Endodermal cell (in vitro differentiated cells): ENCODE measurements at places on chromosomes 2 and 18. TPM values are rescaled to one million over a fixed set of nuclear protein-coding genes. Genes with fewer than 3 reads are reported as not detected.

DNA sequence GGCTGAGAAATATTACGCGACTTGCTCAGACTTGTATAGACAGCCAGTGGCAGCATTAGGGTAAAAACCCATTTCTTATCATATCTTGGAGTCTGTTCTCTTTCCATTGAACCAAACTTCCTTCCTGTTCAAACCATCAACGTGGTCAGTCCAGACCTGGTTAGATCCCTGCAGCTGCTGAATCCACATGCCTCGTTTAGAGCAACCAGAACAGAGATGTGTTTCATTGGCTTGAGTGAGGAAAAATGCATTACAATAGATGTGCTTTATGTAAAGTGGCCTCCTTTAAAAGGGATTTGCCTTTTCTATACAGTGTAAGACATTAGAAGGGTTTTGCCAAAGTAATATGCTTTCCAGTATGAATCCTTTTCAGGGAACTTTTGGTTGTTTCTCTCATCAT lies 232.4 kb downstream of the MEIS1 start:
- peaks cover 46% of the 10 kb centered on the region for H3K27me3 ChIP-seq
- DNase-seq: no peak
- no peak overlapping the region for H3K4me3 ChIP-seq
- H3K27ac ChIP-seq: no peak overlapping the region
- H3K4me1 ChIP-seq: no peaks in the 10 kb centered on the region
- H3K36me3 ChIP-seq: no peaks in the 10 kb centered on the region

DNA sequence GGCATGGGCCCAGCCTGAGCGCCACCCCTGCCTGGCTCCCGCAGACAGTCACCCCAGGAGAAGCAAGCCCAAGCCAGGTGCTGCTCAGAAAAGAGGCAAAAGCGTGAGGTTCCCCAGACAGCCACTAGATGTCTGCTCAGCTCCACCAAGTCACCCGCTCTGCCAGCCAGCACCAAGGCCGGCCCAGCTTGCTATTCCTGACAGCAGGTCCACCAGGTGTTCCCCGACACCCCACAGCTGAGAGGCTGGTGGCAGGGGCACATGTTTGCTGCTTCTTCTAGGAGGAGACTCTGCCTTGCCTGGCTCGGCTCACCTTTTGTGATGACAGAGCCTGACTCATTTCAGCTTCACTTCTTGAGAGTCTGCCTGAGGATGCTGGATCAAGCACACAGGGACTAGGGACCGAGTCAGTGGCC lies 206.7 kb downstream of the MGAT5 start:
- peak; percentile 95 for DNase-seq
- H3K27ac ChIP-seq: peak overlapping the region; percentile 32
- H3K4me1 ChIP-seq: no peaks in the 10 kb centered on the region
- no peaks in the 10 kb centered on the region for H3K36me3 ChIP-seq
- no peaks in the 10 kb centered on the region for H3K27me3 ChIP-seq
- H3K4me3 ChIP-seq: no peak overlapping the region

GRCh38 chr2:128879161-128879560 lies 560.5 kb upstream of the HS6ST1 start:
- DNase-seq: peak; percentile 78
- no peaks in the 10 kb centered on the region for H3K27me3 ChIP-seq
- H3K4me1 ChIP-seq: no peaks in the 10 kb centered on the region
- H3K27ac ChIP-seq: peak overlapping the region; percentile 24
- no peaks in the 10 kb centered on the region for H3K36me3 ChIP-seq

DNA sequence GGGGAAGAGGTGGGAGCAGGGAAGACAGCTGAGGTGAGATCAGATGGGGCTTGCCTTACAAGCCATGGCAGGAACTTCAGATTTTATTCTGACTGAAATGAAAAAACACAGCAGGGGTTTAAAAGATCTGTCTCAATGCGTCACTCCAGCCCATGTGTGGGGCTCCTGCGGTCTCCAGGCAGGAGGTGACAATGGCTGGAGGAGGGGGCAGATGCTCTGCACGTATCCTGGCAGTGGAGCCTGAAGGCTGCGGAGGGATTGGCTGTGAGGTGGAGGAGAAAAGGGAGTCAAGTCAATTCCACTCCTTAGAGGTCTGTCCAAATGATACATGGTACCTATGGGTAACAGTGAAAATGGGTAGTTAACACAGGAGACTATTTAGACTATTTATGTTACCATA lies 40.5 kb upstream of the KIDINS220 start:
- H3K27me3 ChIP-seq: no peaks in the 10 kb centered on the region
- no peak overlapping the region for H3K4me3 ChIP-seq
- H3K36me3 ChIP-seq: peaks cover 27% of the 10 kb centered on the region
- no peaks in the 10 kb centered on the region for H3K4me1 ChIP-seq
- peak overlapping the region; percentile 49 for H3K27ac ChIP-seq

- H3K27me3 ChIP-seq: no peaks in the 10 kb centered on the region
- H3K27ac ChIP-seq: no peak overlapping the region
- H3K4me1 ChIP-seq: no peaks in the 10 kb centered on the region
- no peak overlapping the region for H3K4me3 ChIP-seq
Measured at GRCh38 chr18:7370375-7370774, 139.5 kb downstream of the LRRC30 start.

DNA sequence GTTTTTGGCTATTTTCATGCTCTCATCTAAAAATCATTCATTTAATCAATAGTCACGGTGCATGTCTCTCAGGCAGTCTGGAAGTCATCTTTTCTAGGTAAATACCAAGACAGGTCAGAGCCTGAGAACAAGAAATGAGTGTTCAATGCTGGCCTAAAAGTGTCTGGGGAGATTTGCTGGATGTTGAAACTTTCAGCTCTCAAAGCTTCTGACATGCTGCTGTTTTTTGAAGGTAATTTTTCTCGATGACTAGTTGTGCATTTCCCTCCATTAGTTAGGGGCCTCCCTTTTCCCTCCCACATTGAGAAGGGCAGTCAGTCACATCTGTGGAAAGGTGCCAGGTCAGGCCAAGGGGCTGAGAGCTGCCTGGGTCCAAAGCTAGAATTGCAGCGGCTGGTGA lies 115.6 kb downstream of the LPIN1 start:
- H3K4me1 ChIP-seq: no peaks in the 10 kb centered on the region
- peak; percentile 3 for DNase-seq
- no peaks in the 10 kb centered on the region for H3K36me3 ChIP-seq
- H3K27me3 ChIP-seq: no peaks in the 10 kb centered on the region
- no peak overlapping the region for H3K4me3 ChIP-seq

DNA sequence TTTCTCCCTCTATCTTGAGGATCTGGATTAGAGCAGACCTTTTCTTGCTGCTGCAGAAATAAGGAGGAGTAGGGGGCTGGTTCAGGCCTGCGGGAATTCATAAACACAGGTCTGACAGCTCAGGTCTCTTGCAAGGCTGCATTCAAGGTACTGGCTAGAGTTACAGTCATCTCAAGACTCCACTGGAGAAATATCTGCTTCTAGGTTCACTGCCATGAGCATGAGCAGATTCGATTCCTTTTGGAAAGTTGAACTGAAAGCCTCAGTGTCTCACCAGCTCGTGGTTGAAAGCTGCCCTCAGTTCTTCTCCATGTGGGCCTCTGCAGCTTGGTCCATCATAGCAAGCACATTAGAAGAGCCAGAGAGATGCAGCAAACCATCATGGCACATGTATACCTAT lies 124.4 kb upstream of the SETBP1 start:
- H3K36me3 ChIP-seq: no peaks in the 10 kb centered on the region
- H3K27me3 ChIP-seq: no peaks in the 10 kb centered on the region
- peaks cover 12% of the 10 kb centered on the region for H3K4me1 ChIP-seq
- no peak for DNase-seq

- H3K4me1 ChIP-seq: no peaks in the 10 kb centered on the region
- DNase-seq: no peak
- H3K36me3 ChIP-seq: no peaks in the 10 kb centered on the region
Measured at GRCh38 chr2:195823206-195823605, 166.2 kb downstream of the SLC39A10 start.

DNA sequence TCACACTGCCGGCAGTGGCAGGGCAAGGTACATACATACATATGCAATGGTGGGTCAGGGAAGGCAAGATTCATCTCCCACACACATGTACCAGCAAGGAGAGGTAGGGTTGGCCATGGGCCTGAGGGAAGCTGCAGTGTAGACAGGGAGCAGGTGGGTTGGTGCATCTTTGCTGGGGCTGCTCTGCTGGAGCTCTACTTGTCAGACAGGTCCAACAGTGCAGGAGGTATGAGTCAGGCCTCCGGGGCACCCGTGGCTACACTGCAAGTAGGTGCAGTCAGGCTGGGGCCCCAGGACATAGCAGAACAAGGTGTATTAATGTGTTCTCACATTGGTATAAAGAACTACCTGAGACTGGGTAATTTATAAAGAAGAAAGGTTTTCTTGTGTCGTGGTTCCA lies 281.1 kb upstream of the COL3A1 start:
- no peak overlapping the region for H3K4me3 ChIP-seq
- H3K36me3 ChIP-seq: no peaks in the 10 kb centered on the region
- H3K27ac ChIP-seq: no peak overlapping the region
- H3K4me1 ChIP-seq: peaks cover 4% of the 10 kb centered on the region
- DNase-seq: peak; percentile 52
- no peaks in the 10 kb centered on the region for H3K27me3 ChIP-seq

- no peaks in the 10 kb centered on the region for H3K4me1 ChIP-seq
- H3K27ac ChIP-seq: no peak overlapping the region
- peaks cover 94% of the 10 kb centered on the region for H3K27me3 ChIP-seq
- DNase-seq: no peak
Measured at GRCh38 chr2:24206714-24207113, 31.9 kb downstream of the FAM228A start.

DNA sequence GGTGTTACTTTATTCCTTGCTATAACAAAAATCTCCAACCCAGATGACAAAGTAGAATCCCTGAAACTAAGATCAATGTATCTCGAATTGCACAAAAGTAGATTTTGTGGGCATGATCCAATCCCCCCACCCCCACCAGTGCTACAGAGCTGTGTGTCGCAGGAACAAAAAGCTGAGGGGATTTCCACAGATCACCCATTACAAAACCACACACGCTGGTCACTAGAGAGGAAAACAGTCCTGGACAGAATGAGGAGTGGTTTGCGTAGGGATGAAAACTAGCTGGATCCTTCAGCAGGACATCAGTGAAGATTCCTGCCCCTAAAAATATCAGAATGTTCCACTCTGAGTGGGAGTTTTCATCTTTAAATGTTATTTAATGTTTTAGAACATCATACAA lies 165.3 kb upstream of the STK17B start:
- no peak for DNase-seq
- no peaks in the 10 kb centered on the region for H3K27me3 ChIP-seq

- H3K36me3 ChIP-seq: no peaks in the 10 kb centered on the region
- no peak for DNase-seq
- H3K27me3 ChIP-seq: no peaks in the 10 kb centered on the region
- H3K4me1 ChIP-seq: no peaks in the 10 kb centered on the region
- no peak overlapping the region for H3K4me3 ChIP-seq
Measured at GRCh38 chr2:161104054-161104553, 56.1 kb upstream of the TANK start.

- no peaks in the 10 kb centered on the region for H3K4me1 ChIP-seq
- no peak overlapping the region for H3K4me3 ChIP-seq
- no peaks in the 10 kb centered on the region for H3K27me3 ChIP-seq
- no peaks in the 10 kb centered on the region for H3K36me3 ChIP-seq
Measured at GRCh38 chr18:49368876-49369440, 91.5 kb downstream of the DYM start.

DNA sequence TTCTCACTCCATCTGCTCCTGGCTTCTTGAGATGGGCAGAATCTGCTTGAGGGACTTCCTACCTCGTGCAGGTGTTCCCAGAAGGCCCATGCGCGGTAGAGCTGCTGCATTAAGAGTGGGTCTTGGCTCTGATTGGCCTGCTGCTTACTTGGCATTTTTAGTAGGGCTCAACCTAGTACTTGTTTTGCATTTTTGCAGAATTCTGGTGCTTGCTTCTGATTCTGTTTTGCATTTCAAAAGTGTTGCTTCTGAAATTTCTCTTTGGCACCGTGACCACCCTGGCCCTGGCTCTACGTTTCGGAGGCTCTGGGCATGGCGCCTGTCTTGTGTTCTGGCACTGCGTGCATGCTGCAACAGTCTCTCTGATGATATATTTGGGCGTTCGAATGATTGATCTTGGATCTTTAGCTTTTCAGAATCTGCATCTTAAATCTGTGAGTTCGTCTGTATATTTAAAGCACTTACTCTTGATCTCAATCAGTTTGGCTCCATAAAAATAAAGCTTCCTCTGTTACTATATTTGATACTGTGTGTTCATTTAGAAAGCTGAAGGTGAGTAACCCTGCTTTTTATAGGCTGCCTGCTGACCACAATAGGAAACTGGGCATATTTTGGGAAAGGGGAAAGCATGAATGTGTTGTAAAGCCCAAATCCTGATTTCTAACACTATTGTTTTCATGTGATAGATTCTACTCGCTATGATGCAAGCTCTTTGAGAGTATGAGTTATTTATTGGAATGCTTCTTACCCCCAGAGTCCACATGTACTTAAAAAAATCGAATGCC lies 22.2 kb downstream of the EFR3B start:
- no peak for DNase-seq
- H3K4me3 ChIP-seq: no peak overlapping the region
- no peaks in the 10 kb centered on the region for H3K27me3 ChIP-seq
- no peaks in the 10 kb centered on the region for H3K36me3 ChIP-seq

- H3K36me3 ChIP-seq: no peaks in the 10 kb centered on the region
- no peak overlapping the region for H3K4me3 ChIP-seq
- peaks cover 9% of the 10 kb centered on the region for H3K4me1 ChIP-seq
Measured at GRCh38 chr18:10275486-10275885, 178.9 kb upstream of the APCDD1 start.

- H3K36me3 ChIP-seq: no peaks in the 10 kb centered on the region
- no peak for DNase-seq
- H3K27me3 ChIP-seq: no peaks in the 10 kb centered on the region
- no peak overlapping the region for H3K27ac ChIP-seq
Measured at GRCh38 chr2:50754514-50754913, 277.4 kb downstream of the NRXN1 start.

GRCh38 chr2:96089356-96090195 lies 26.8 kb downstream of the ADRA2B start:
- no peaks in the 10 kb centered on the region for H3K4me1 ChIP-seq
- no peak for DNase-seq
- H3K36me3 ChIP-seq: no peaks in the 10 kb centered on the region
- H3K27me3 ChIP-seq: no peaks in the 10 kb centered on the region
- no peak overlapping the region for H3K4me3 ChIP-seq
- no peak overlapping the region for H3K27ac ChIP-seq

Gene CXCR2
- total RNA-seq: not detected in 2 replicates

Gene PTPN18
- 12.0 to 19.6 TPM (median 19.5 TPM) in 3 replicates for total RNA-seq

Gene STARD6
- not detected in 2 replicates for total RNA-seq

Gene ASIC4
- total RNA-seq: 0.54 to 1.2 TPM (median 1.00 TPM) in 3 replicates

Gene CCBE1
- total RNA-seq: 0.70 to 1.4 TPM (median 1.00 TPM) in 3 replicates

Gene ASB18
- total RNA-seq: not detected in 2 replicates

Gene FTCDNL1
- 1.2 to 2.0 TPM (median 1.5 TPM) in 3 replicates for total RNA-seq

Gene BUB1
- 78.5 to 121 TPM (median 118 TPM) in 3 replicates for total RNA-seq

Gene CCDC148
- total RNA-seq: 2.6 to 5.0 TPM (median 4.4 TPM) in 3 replicates
